Kidney epithelial cell (primary cell): ENCODE measurements at places on chromosomes 1 and 21. TPM values are rescaled to one million over a fixed set of nuclear protein-coding genes. Genes with fewer than 3 reads are reported as not detected.

- DNase-seq, result no peak
Observed at GRCh38 chr1:105337420-105337819, 1587.7 kb downstream of the AMY1C start.

GRCh38 chr1:228555074-228555994 is 68.2 kb downstream of the RNF187 start:
- no peak for DNase-seq

GRCh38 chr1:100433563-100433962 is 81.3 kb downstream of the CDC14A start:
- DNase-seq, result no peak

GRCh38 chr21:34552360-34553098 is 40.5 kb upstream of the KCNE1 start:
- no peak for DNase-seq

Gene NPHS2
- 1.7 and 2.5 TPM in 2 replicates for total RNA-seq

DNA sequence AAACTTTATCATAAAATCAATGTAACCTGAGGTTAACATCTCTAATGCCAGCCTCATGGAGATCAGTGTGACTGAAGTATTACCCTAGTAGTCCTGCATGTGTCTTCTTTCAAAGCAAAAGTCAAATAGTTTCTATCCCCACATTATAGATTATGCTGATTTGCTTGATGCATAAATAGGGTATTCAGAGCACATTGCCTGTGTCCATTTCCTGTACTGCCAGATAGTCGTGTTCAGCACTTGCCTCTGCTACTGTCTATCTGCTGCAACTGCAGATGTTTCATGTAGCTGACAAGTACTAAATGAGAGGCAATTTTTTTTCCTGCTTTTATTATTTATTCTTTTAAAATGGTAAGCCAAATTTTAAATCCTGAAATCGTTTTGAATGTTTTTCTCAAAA is 348.7 kb downstream of the CHRM3 start:
- DNase-seq, result no peak

Gene ERICH3
- total RNA-seq, result not detected in 2 replicates

GRCh38 chr1:35893051-35893879 is 10.3 kb downstream of the AGO1 start:
- DNase-seq, result no peak

Gene RBP7
- total RNA-seq, result 11.1 and 14.8 TPM in 2 replicates

Gene DAB1
- total RNA-seq, result under 0.01 and 0.25 TPM in 2 replicates

DNA sequence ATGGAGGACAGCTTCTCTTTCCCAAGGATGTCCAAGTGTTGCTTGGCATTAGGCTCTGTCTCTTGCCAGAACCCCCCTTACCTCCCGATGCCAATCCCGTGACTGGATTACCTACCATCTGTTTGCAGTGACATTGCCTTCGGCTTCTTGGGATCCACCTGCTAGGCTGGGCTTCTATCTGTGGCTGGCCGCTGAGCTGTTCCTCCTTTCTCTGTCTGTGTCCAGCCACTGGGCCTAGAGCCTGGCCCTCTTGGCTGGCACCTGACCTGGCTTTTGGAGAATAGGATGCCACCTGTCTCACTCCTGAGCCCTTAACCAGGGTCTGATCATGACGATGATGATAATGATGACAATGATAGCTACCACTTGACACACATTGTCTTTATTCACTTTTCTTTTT is 41.6 kb upstream of the STUM start:
- no peak for DNase-seq

Gene IQCC
- 2.5 and 5.3 TPM in 2 replicates for total RNA-seq

DNA sequence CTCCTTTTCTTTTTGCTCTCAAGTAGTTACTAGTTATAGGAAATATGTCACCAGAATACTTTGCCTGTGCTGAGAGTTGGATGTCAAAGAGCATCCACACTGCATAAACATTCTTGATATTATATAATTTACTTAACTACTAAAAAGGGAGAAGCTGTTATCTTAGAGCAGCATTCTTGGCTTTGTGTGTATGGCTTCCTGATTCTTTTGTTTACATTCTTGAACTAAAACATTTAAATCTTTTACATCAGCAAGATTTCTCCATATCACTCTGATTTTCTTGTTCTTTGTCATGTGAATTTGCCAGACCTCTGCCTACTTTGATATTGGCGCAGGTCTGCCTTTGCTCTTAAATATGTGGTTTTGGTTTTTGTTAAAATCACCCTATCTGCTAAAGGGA is 48.8 kb downstream of the SUCO start:
- no peak for DNase-seq

GRCh38 chr1:42206164-42206563 is 41.6 kb upstream of the GUCA2A start:
- DNase-seq, result peak; percentile 31

- no peak for DNase-seq
Observed at GRCh38 chr1:240598216-240599001, 13.5 kb downstream of the GREM2 start.

DNA sequence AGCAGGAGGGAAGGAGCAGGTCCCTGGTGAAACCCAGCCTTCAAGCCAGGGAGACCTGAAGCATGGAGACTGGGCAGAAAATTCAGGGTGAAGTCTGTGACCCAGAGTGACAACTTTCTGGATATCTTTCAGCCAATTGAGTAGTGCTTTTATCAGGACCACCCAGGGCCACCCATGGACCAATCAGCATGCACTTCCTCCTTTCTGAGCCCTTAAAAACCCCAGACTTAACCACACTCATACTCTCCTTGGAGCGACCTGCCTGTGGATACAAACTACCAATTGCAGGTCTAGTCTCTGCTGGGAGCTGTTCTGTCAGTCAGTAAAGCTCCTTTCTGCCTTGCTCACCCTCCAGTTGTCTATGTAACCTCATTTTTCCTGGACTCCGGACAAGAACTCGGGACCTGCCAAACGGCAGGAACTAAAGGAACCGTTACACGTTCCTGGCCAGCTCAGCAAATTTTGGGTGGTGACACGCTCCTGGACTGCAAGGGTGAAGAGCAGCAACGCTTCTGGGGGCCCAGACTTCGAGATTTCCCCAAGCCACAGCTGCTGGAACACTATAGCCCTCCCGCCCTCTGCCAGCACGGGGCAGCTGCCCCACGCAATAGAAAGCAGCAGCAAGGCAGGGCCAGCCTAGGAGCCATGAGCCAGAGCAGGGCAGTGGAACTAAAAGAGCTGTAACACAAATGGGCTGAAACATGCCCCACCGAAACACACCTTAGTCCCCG is 1183.4 kb downstream of the AMY1C start:
- no peak for DNase-seq

DNA sequence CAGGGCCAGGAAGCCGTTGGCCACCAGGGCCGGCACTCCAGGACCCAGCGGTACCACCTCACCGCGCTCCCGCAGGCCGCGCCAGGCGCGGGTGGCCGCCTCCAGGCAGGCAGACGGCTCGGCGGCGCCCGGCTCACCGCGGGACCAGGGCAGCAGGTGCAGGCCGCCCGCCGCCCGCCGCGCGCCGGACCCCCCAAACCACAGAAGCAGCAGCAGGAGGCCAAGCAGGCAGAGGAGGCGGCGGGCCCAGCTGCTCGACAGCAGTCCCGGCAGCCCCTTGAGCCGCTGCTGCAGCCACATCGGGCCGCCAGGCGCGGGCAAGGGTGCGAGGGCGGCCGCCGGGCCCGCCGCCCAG is 312 bp downstream of the KIAA2013 start:
- no peak for DNase-seq

- no peak for DNase-seq
Observed at GRCh38 chr1:193656841-193657240, 470.4 kb upstream of the B3GALT2 start.

- no peak for DNase-seq
Observed at GRCh38 chr1:24955161-24955560, 25.1 kb upstream of the RUNX3 start.

Gene PPP1R15B
- total RNA-seq, result 42.1 and 43.8 TPM in 2 replicates

GRCh38 chr1:1183833-1184775 is 10.4 kb downstream of the TTLL10 start:
- DNase-seq, result no peak

DNA sequence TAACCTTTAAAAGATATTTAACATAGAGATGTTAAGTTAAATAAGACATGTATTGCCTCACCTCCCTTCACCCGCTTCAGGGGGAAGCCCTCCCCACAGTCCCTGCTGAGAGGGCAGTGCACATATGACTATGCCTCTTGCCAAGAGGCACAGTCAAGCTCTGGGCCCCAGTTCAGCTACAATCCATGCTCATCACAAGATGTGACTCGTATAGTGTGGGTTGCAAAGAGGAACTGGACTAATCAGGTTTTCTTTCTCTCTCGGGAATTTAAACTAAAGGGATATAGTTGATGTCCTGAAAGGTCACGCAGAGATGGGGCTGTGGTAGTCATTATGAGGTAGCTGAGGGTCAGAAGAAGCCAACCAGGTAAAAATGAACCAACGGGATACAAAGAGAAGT is 35.6 kb downstream of the LYST start:
- peak; percentile 37 for DNase-seq

Gene KDF1
- 10.3 and 11.0 TPM in 2 replicates for total RNA-seq

Gene ARHGAP29
- 80.4 and 82.3 TPM in 2 replicates for total RNA-seq

GRCh38 chr21:32334980-32335531 is 36.4 kb downstream of the MRAP start:
- DNase-seq, result no peak

DNA sequence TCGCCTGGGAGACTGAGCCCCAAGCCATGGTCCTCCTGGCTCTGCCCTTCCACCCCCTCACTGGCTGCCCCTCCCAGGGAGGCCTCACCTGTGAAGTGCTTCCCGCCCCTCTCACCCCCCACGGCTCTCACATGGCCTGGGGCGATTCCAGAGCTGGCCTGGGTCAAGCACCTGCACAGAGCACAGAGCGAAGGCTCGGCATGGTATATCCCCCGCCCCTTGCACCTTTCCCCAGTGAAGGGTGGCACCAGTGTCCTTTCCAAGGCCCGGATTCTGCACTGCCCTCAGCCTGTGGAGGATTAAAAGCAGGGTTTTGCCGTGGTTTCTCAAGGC is 1.1 kb upstream of the AJAP1 start:
- DNase-seq, result no peak
